Cardiac atrium fibroblast (primary cell): ENCODE measurements at places on chromosomes 7 and 10. TPM values are rescaled to one million over a fixed set of nuclear protein-coding genes. Genes with fewer than 3 reads are reported as not detected.

PTPN12 gene
- total RNA-seq = 29.1 and 29.6 TPM in 2 replicates

FOXP2 gene
- 0.16 TPM in 1 of 2 replicates, not detected in the other for total RNA-seq

PNLIPRP2 gene
- not detected in 2 replicates for total RNA-seq

TMEM176B gene
- total RNA-seq = not detected in 2 replicates

SFTPA1 gene
- not detected in 2 replicates for total RNA-seq

STAG3 gene
- total RNA-seq = 0.16 and 1.8 TPM in 2 replicates

GBX1 gene
- total RNA-seq = not detected in 2 replicates

SPAM1 gene
- not detected in 2 replicates for total RNA-seq
